ENCODE measurements at places on chromosomes 1 and 21. TPM values are rescaled to one million over a fixed set of nuclear protein-coding genes. Genes with fewer than 3 reads are reported as not detected.

SPRR1B gene
- not detected for total RNA-seq

OR10J4 gene
- total RNA-seq, result 0.33 TPM

RYR2 gene
- 0.61 TPM for total RNA-seq

BCAN gene
- 3.0 TPM for total RNA-seq

SIM2 gene
- total RNA-seq, result 1.6 TPM

IL24 gene
- not detected for total RNA-seq

IVL gene
- 0.26 TPM for total RNA-seq

KIAA0040 gene
- total RNA-seq, result 0.22 TPM

HES2 gene
- total RNA-seq, result 0.07 TPM

OR2L2 gene
- total RNA-seq, result 0.45 TPM

ADGRB2 gene
- 60.2 TPM for total RNA-seq

GJB4 gene
- not detected for total RNA-seq

CFAP45 gene
- total RNA-seq, result 0.27 TPM

CACNA1E gene
- total RNA-seq, result 7.4 TPM

CDA gene
- not detected for total RNA-seq

ERVH48-1 gene
- total RNA-seq, result 2.3 TPM
